ENCODE measurements at places on chromosomes 3 and 15.

- DNase-seq = peak; percentile 15
Observed at GRCh38 chr3:10428406-10429091, 76.8 kb downstream of the ATP2B2 start.

DNA sequence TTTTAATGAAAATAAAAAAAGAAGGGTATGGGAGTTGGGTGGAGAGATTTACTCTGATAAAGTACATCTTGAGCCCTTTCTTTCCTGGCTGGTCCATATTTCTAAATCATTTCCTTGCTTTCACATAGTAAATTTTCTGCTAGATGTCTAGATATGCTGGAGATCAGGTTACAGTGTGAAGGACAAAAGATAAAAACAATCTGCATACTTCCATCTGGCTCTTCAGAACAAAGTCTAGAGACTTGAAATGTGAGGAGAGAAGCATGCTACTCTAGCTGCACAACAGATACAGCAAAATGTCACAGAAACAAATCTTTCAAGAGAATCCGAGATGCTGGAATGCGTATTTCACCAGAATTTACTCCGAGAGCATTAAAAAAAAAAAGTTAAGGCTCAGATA, 42.2 kb downstream of the FOXP1 start:
- DNase-seq = no peak

DNA sequence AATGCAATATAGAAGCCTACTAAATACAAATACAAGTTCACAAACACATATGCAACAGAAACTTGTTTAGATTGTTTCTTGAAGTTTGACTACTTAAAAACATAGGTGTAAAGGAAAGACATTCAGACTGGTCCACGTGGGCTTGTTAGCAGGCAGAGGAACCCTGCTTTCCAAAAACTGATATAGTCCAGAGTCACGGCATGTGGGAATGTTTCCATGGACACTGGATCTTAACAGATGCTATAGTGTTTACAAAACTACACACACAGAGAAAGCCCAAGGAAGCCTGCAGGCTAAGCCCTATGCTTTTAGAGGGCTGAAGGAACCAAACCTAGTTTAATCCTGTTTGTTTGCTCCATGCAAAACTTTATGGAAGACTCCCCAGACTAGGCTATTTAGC, 45.2 kb upstream of the LRRC58 start:
- no peak for DNase-seq

DNA sequence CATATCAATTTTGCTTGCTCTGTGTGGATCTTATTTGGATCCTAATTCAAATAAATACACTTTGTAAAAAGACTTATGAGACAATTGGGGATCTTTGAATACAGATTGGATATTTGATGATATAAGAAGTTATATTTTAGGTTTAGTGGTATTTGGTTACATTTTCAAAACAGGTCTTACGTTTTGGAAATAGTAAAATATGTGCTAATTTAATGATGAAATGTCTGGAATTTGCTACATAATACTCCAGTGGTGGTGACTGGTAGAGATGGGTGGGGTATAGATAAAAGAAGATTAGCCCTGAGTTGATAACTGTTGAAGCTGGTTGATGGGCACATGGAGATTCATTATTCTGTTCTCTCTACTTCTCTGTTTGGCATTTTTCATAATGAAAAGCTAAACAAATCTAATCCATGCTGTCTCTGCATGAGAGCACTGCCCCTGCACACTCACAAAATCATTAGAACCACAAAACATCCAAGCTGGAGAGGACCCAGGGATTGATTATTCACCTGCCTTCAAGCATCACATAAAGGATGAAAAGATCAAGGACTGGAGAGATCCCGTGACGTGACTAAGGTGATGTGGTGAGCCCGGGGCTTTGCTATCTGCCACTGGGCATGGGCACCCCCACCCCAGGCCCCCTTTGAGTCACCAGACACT, 58.9 kb downstream of the TLE3 start:
- no peak for DNase-seq

GRCh38 chr3:194404365-194405140, 5.5 kb upstream of the GP5 start:
- peak; percentile 72 for DNase-seq

Data from Peyer's patch (tissue), 4 donors.